Neural crest cell (in vitro differentiated cells): ENCODE measurements at places on chromosomes 12 and 14. TPM values are rescaled to one million over a fixed set of nuclear protein-coding genes. Genes with fewer than 3 reads are reported as not detected.

GRCh38 chr12:28645891-28646290 lies 455.6 kb downstream of the CCDC91 start:
- DNase-seq = no peak
- no peaks in the 10 kb centered on the region for H3K27me3 ChIP-seq
- peaks cover 6% of the 10 kb centered on the region for H3K4me1 ChIP-seq
- H3K4me3 ChIP-seq = no peak overlapping the region
- H3K36me3 ChIP-seq = no peaks in the 10 kb centered on the region
- no peak overlapping the region for H3K27ac ChIP-seq

The MORN3 gene
- total RNA-seq = 0.57 and 0.63 TPM in 2 replicates

DNA sequence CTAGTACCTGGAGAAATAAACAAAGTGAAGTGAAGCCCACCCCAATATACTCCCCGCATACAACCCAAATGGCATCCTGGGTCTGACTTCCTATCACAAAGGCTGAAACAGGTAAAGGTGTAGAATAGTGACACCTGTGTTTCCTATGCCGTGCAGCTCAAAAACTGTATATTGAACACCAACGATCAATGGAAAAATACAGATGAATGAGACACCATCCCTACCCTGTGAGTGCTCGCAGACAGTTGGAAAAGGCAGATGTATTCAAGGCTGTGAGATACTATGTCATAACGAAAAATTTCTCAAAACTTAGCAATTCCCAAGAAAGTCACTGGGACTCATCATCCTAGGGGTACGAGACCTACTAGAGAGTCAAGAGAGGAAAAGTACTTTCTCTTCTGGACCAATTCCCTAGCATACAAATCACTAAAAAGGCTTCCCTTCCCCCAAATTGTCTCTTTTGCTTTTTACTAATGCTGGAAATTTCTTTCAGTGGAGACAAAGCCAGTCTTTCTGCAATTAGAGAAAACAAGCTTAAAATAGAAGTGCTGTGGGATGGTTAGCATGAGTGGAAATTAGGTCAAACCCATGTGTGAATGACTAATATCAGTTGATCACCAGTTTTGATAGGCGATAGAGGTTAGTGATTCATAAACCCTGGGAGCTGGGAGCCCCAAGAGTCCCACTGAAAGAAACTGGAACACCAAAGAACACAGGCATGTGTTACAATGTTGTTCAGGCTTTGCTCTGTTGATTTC lies 249.7 kb downstream of the SPTSSA start:
- H3K36me3 ChIP-seq = no peaks in the 10 kb centered on the region
- no peaks in the 10 kb centered on the region for H3K27me3 ChIP-seq
- H3K4me1 ChIP-seq = no peaks in the 10 kb centered on the region
- no peak overlapping the region for H3K27ac ChIP-seq
- DNase-seq = no peak

The CABP1 gene
- 1.1 and 1.2 TPM in 2 replicates for total RNA-seq

- H3K4me1 ChIP-seq = peaks cover 40% of the 10 kb centered on the region
- no peaks in the 10 kb centered on the region for H3K36me3 ChIP-seq
- no peak for DNase-seq
- H3K27ac ChIP-seq = peak overlapping the region; percentile 99
- no peaks in the 10 kb centered on the region for H3K27me3 ChIP-seq
These were observed 668 bp downstream of the TRIP11 start for GRCh38 chr14:92039063-92039718.

DNA sequence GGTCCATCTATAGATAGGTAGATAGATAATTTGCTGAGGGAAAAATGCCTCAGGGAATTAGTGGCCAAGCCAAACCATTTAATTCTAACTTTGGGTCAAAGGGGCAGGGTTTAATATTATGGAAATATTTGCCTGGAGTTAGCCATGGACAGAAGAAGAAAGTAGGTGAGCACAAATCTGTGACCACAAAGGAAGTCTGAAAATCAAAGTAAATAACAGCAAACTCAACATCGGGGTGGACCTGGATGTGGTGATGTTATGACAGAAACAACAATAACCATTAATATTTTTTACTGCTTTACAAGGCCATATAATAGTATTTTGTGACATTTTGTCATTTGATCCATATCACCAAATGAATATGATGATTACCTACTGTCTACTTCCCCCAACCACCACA lies 578.0 kb upstream of the MGAT4C start:
- H3K27me3 ChIP-seq = no peaks in the 10 kb centered on the region
- no peak for DNase-seq
- H3K4me1 ChIP-seq = no peaks in the 10 kb centered on the region
- H3K36me3 ChIP-seq = no peaks in the 10 kb centered on the region
- no peak overlapping the region for H3K4me3 ChIP-seq

GRCh38 chr12:50257236-50258166 lies 25.8 kb downstream of the LIMA1 start:
- H3K27me3 ChIP-seq = no peaks in the 10 kb centered on the region
- no peak overlapping the region for H3K27ac ChIP-seq
- no peak for DNase-seq
- no peak overlapping the region for H3K4me3 ChIP-seq

DNA sequence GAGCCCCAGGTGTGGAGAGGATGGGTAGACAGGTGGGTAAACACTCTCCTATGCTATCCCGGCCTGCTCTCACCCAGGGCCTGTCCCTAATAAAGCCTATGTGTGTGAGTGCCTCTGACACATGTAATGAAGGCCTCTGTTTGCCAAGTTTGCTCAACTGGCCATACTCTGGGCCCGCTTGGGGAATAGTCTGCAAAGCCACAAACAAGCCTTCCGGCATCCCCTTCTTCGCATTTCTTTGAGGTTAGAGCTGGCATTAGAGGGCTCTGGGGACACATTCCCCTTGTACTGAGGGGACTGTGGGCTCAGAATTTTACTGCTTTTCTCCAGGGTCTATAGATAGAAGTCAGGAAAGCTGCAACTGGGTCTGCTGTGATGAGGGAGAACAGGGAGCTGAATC lies 240.5 kb downstream of the C12orf75 start:
- no peak overlapping the region for H3K27ac ChIP-seq
- no peak for DNase-seq
- no peaks in the 10 kb centered on the region for H3K4me1 ChIP-seq

DNA sequence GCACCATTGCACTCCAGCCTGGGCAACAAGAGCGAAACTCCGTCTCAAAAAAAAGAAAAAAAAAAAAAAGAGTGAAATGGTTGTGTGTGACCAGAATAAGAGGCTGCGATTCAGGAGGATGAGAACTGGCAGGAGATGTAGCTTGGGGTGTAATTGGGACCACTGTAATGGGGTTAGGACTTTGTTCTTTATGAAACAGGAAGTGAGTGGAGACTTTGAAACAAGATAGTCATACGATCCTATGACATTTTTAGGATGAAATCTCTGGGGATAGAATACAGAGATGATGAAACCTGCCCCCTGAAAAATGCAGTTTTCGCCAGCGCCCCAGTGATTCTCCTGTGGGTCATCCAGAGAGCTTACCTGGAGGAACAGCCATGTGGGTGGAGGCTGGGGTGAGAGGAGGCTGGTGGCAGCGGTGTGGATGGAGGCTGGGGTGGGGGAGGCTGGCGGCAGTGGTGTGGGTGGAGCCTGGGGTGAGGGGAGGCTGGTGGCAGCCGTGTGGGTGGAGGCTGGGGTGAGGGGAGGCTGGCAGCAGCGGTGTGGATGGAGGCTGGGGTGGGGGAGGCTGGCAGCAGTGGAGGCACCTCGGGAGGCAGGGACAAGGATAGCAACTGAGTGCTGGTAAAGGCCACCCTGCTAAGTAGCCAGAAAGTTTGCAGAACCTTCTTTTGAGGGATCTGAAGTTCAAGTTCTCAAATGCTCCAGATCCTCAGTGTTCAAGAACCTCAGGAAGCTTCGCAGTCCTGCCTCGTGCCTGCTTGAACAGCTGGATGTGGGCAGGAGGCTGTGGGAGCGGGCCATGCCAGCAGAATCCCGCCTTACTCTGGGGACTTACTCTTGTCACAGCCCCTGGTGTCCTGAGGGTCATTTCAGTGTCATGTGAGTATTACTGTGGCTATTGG lies 20.2 kb downstream of the FBXL14 start:
- peaks cover 4% of the 10 kb centered on the region for H3K36me3 ChIP-seq
- H3K27ac ChIP-seq = no peak overlapping the region
- no peak overlapping the region for H3K4me3 ChIP-seq
- peaks cover 2% of the 10 kb centered on the region for H3K27me3 ChIP-seq
- H3K4me1 ChIP-seq = peaks cover 67% of the 10 kb centered on the region
- no peak for DNase-seq

DNA sequence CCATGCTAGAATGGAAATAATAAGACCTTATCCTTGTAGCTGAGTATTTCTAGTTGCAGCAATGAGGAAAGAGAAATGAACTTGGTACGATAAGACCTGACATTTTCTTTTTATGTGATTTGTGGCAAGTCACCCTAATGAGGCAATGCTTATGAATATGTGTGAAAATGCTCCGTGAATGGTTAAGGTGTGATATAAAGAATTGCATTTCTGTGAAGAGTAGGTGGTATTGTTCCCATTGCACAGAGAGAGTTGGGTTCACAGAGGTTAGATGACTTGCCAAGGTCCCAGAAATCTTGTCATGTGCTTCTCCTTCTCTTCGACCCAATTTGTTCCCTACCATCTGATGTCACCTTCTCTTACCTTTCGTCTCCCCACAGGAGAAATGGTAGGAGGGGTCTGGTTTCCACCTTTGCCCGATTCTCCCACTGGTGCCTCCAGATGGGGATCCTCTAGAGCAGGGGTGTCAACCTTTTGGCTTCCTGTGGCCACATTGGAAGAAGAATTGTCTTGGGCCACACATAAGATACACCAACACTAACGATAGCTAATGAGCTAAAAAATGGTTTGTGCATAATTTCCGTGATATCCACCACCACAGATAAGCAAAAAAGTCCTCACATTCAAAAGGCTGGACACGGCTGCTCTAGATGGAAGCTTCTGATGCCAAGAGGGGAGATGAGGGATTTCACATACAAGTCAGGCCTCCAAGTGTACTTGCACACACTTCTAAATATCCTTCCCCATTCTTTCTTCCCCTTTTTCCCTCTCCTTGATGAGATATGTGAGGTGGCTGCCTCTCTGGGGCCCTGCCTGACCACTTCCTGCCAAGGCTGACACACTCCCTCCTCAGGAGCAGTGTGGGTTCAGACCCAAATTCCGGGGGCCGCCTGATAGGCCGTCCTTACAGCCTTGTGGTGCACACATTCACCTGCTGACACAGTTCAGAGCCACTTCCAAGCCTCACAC lies 96.1 kb downstream of the PLXNC1 start:
- no peak overlapping the region for H3K27ac ChIP-seq
- no peak overlapping the region for H3K4me3 ChIP-seq
- H3K27me3 ChIP-seq = peaks cover 3% of the 10 kb centered on the region
- peaks cover 34% of the 10 kb centered on the region for H3K4me1 ChIP-seq

The TMEM229B gene
- 5.2 and 5.9 TPM in 2 replicates for total RNA-seq

- H3K4me3 ChIP-seq = no peak overlapping the region
- H3K27me3 ChIP-seq = no peaks in the 10 kb centered on the region
- DNase-seq = no peak
- H3K36me3 ChIP-seq = no peaks in the 10 kb centered on the region
These were observed 41.1 kb upstream of the PCED1B start for GRCh38 chr12:47038270-47038748.

DNA sequence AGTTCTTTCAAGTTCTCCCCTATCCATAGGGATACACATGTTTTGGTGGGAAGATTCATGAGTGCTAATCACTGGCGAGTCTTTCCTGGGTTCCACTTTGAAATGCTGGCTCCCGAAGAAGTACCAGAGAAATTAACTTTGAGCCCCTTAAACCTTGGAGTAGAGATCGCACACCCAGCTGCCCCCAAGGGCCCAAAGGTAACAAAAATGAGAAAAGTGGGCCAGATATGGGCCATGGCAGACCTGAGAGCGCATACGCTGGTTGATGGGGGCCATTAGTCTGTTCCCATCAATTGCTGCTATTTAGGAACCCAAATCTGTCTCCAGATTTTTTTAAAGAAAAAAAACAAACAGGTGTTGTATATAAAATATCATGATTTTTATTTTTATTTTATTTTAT lies 2.1 kb downstream of the GSTZ1 start:
- H3K4me1 ChIP-seq = peaks cover 35% of the 10 kb centered on the region
- DNase-seq = no peak
- H3K4me3 ChIP-seq = peak overlapping the region; percentile 98
- H3K36me3 ChIP-seq = no peaks in the 10 kb centered on the region
- no peaks in the 10 kb centered on the region for H3K27me3 ChIP-seq

The FBXW8 gene
- 34.8 and 37.9 TPM in 2 replicates for total RNA-seq

DNA sequence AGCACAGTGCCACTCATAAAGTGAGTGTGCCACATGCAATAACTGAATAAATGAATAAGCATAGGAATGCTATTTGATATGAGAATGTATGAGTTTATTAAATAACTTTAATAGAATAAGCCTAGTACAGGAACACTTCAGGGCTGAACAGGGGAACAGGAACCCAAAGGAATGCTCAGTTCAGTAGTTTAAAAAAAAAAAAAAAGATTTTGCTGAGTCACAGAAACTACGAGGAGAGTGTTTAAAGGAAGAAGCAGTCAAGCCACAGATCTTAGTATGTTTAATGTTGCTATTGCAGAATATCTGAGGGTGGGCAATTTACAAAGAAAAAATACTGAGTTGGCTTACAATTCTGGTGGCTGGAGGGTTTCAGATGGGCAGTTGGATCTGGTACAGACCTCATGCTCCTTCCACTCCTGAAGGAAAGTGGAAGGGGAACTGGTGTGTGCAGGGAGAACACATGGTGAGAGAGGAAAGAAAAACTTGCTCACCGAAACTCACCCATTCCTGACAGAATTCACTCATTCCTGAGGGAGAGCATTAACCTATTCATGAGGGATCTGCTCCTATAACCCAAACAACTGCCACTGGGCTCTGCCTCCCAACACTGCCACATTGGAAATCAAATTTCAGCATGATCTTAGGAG lies 880.3 kb upstream of the MGAT4C start:
- H3K36me3 ChIP-seq = no peaks in the 10 kb centered on the region
- no peak overlapping the region for H3K27ac ChIP-seq
- H3K4me1 ChIP-seq = no peaks in the 10 kb centered on the region

- peaks cover 23% of the 10 kb centered on the region for H3K27me3 ChIP-seq
- no peaks in the 10 kb centered on the region for H3K36me3 ChIP-seq
- peak; percentile 6 for DNase-seq
- H3K27ac ChIP-seq = peak overlapping the region; percentile 38
These were observed 200.7 kb upstream of the FOXN3 start for GRCh38 chr14:89617481-89618329.

DNA sequence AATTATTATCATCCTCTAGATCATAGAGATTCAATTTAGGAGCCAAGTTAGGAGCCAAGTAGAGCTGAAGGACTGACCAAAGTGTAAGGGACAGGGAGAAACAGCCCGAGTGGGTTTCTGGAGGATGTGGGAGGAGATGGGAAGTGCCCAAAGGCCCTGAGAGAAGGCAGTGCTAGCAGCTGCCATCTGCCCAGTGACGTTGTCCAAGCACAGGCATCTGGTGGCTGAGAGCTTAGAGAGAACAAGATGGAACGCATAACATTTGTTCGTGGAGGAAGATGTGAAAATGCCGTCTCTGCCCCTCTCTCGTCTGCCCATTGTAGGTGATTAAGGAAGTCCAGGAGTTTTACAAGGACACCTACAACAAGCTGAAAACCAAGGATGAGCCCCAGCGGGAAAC lies 34.7 kb downstream of the CD9 start:
- H3K27me3 ChIP-seq = no peaks in the 10 kb centered on the region
- no peak overlapping the region for H3K4me3 ChIP-seq
- H3K4me1 ChIP-seq = peaks cover 56% of the 10 kb centered on the region
- no peaks in the 10 kb centered on the region for H3K36me3 ChIP-seq
- no peak overlapping the region for H3K27ac ChIP-seq
